ENCODE measurements at places on chromosomes 2 and 18. TPM values are rescaled to one million over a fixed set of nuclear protein-coding genes. Genes with fewer than 3 reads are reported as not detected.

DNA sequence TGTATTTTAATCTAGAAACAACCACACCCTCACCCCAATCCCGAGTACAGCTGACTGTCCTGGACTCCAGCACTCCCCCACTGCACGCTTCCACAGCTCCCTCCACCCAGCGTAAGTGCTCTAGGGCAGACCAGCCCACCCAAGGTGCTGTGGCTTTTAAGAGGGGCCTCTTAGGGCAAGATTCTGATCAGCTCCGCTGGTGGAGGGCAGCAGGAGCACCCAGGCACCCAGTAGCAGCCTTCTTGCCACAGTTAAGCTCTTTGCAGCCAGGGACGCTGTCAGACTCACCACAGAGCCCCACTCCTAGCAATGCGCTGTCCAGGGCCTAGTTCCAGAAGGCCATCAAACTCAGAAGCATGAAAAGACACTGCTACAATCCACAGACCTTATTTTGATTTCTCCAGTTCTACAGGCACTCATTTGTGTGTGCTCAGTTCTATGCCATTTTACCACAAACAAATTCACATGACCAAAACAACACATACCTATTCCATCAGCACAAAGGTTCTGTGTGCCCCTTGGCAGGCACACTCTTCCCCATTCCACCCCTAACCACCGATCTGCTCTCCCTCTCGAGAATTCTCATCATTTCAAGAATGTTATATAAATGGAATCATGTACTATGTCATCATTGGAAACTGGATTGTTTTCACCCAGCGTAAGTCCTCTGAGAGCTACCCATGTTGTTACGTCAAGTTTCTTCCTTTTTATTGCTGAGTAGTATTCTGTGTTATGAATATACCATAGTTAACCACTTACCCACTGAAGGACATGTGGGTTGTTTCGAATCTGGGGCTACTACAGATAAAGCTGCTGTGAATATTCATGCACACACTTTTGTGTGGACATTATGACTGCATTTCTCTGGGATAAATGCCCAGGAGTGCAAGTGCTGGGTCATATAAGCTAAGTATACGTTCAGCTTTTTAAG, 40.4 kb downstream of the PTPN2 start:
- peaks cover 3% of the 10 kb centered on the region for H3K4me1 ChIP-seq
- H3K27ac ChIP-seq: no peak overlapping the region
- H3K36me3 ChIP-seq: no peaks in the 10 kb centered on the region

DNA sequence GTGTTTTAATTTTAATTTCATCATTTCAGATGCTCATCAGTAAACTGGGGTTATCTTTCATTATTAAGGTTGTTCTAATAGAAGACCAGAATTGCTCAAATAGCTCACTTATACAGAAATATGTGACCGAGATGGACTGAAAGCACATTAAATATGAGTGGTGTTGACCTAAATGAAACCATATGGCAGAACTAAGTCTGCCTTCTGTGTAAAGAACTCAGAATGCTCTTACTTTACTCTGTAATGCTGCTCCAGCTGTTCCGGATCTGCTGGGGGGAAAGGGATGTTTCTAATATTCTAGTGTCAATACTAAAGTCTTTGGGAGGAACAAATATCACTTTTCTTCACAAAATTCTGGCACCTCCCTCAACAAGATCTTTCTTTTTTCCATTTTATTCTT, 131.0 kb downstream of the DPP4 start:
- H3K27ac ChIP-seq: no peak overlapping the region
- no peaks in the 10 kb centered on the region for H3K4me1 ChIP-seq
- no peaks in the 10 kb centered on the region for H3K36me3 ChIP-seq
- no peak for DNase-seq
- H3K4me3 ChIP-seq: no peak overlapping the region

GRCh38 chr2:12176623-12177454, 430.4 kb downstream of the LPIN1 start:
- H3K36me3 ChIP-seq: no peaks in the 10 kb centered on the region
- H3K4me3 ChIP-seq: no peak overlapping the region
- H3K27ac ChIP-seq: no peak overlapping the region

GRCh38 chr2:239787538-239788050, 237.5 kb downstream of the NDUFA10 start:
- H3K36me3 ChIP-seq: no peaks in the 10 kb centered on the region
- no peak overlapping the region for H3K4me3 ChIP-seq
- H3K27ac ChIP-seq: no peak overlapping the region
- DNase-seq: no peak
- H3K27me3 ChIP-seq: no peaks in the 10 kb centered on the region
- no peaks in the 10 kb centered on the region for H3K4me1 ChIP-seq

GRCh38 chr2:219120082-219120481, 40.5 kb downstream of the NHEJ1 start:
- no peaks in the 10 kb centered on the region for H3K36me3 ChIP-seq
- no peaks in the 10 kb centered on the region for H3K4me1 ChIP-seq
- DNase-seq: no peak
- H3K27ac ChIP-seq: no peak overlapping the region
- H3K4me3 ChIP-seq: no peak overlapping the region

- no peaks in the 10 kb centered on the region for H3K36me3 ChIP-seq
- no peaks in the 10 kb centered on the region for H3K4me1 ChIP-seq
- H3K27me3 ChIP-seq: no peaks in the 10 kb centered on the region
These were observed 81.1 kb upstream of the CAVIN2 start for GRCh38 chr2:191927991-191928390.

DNA sequence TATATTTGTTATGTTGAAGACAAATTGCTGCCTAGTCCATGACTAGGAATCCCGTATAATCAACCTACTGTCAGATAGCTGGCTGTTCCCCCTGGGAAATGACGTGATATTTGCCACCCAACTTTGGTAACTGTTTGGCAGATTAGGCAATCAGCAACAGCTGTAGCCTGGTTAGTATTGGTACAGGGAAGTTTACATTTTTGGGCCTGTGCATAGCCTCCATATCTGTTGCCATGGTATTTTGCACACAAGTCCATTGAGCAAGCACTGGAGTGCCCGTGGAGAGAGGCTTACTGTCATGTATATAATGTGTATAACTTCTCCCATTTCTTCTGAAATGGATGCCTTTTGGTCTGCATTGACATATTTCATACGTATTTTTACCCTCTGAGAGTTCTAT, 27.7 kb downstream of the BIRC6 start:
- H3K4me1 ChIP-seq: no peaks in the 10 kb centered on the region
- H3K27ac ChIP-seq: no peak overlapping the region
- H3K27me3 ChIP-seq: no peaks in the 10 kb centered on the region
- no peak for DNase-seq
- H3K4me3 ChIP-seq: no peak overlapping the region
- peaks cover 39% of the 10 kb centered on the region for H3K36me3 ChIP-seq

DNA sequence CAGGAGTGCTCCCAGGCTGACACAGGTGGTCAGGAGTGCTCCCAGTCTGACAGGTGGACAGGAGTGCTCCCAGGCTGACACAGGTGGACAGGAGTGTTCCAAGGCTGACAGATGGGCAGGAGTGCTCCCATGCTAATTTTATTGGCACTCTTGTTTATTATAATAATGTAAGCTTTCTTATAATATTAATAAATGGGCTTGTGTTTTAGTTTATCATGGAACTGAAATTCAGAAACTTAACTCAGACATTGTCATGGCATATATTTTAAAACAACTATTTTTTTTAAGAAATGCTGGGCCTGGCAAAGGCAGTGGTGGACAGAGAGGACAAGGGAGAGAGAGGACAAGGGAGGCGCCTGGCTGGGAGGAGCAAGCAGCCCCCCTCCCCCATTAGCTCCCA, 18.7 kb downstream of the ANO7 start:
- no peak overlapping the region for H3K27ac ChIP-seq
- no peak overlapping the region for H3K4me3 ChIP-seq

- H3K27me3 ChIP-seq: no peaks in the 10 kb centered on the region
- H3K4me1 ChIP-seq: peaks cover 6% of the 10 kb centered on the region
- no peaks in the 10 kb centered on the region for H3K36me3 ChIP-seq
- no peak for DNase-seq
- H3K27ac ChIP-seq: no peak overlapping the region
These were observed 540.1 kb downstream of the NRXN1 start for GRCh38 chr2:50491541-50492476.

GRCh38 chr18:36843784-36844183, 14.9 kb downstream of the KIAA1328 start:
- H3K27me3 ChIP-seq: no peaks in the 10 kb centered on the region
- no peaks in the 10 kb centered on the region for H3K36me3 ChIP-seq
- no peaks in the 10 kb centered on the region for H3K4me1 ChIP-seq

DNA sequence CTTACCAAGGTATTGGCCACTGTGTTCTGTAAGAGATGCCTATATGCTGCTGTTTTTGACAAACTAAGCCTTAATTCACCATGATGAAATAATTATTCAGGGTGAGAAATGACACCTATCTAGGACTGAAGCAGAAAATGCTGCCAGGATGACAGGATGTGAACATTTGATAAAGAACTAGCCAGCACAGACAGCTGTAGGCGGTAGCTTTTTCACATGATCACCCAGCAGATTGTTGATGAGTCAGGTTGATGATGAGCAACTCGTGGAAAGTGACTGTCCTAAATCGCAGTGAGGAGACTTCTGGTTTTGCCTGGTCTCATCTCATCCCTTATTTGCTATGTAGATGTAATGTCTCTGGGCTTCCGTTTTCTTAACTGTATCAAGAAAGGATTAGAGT, 144.1 kb downstream of the PRPF40A start:
- no peak for DNase-seq
- no peak overlapping the region for H3K4me3 ChIP-seq
- no peak overlapping the region for H3K27ac ChIP-seq

- no peak overlapping the region for H3K4me3 ChIP-seq
- no peaks in the 10 kb centered on the region for H3K27me3 ChIP-seq
- DNase-seq: no peak
- H3K36me3 ChIP-seq: no peaks in the 10 kb centered on the region
These were observed 45.5 kb downstream of the OSR1 start for GRCh38 chr2:19312949-19313348.

- H3K36me3 ChIP-seq: no peaks in the 10 kb centered on the region
- no peak overlapping the region for H3K27ac ChIP-seq
- no peaks in the 10 kb centered on the region for H3K4me1 ChIP-seq
- no peak for DNase-seq
These were observed 516.9 kb upstream of the DSEL start for GRCh38 chr18:68033466-68033865.

DNA sequence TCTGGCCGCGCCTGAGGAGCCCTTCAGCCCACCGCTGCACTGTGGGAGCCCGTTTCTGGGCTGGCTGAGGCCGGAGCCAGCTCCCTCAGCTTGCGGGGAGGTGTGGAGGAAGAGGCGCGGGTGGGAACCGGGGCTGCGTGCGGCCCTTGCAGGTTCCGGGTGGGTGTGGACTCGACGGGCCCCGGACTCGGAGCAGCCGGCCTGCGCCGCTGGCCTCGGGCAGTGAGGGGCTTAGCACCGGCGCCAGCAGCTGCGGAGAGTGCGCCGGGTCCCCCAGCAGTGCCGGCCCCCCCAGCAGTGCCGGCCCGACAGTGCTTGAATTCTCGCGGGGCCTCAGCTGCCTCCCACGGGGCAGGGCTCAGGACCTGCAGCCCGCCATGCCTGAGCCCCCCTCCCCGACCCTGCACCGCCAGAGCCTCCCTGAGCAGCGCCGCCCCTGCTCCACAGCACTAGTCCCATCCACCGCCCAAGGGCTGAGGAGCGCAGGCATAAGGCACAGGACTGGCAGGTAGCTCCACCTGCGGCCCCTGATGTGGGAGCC, 534.2 kb downstream of the ZNF804A start:
- H3K36me3 ChIP-seq: no peaks in the 10 kb centered on the region
- peak; percentile 40 for DNase-seq
- H3K4me1 ChIP-seq: no peaks in the 10 kb centered on the region
- no peak overlapping the region for H3K27ac ChIP-seq
- H3K4me3 ChIP-seq: no peak overlapping the region

GRCh38 chr2:156756516-156756915, 320.3 kb downstream of the GPD2 start:
- no peak for DNase-seq
- H3K27ac ChIP-seq: no peak overlapping the region
- no peaks in the 10 kb centered on the region for H3K36me3 ChIP-seq
- H3K4me3 ChIP-seq: no peak overlapping the region
- no peaks in the 10 kb centered on the region for H3K27me3 ChIP-seq
- H3K4me1 ChIP-seq: no peaks in the 10 kb centered on the region

GRCh38 chr2:43276962-43277391, 50.6 kb upstream of the ZFP36L2 start:
- no peak overlapping the region for H3K4me3 ChIP-seq
- H3K27ac ChIP-seq: no peak overlapping the region
- no peak for DNase-seq
- H3K4me1 ChIP-seq: peaks cover 2% of the 10 kb centered on the region

Gene MROH2A
- total RNA-seq: not detected

Gene MPP4
- not detected for total RNA-seq

Gene UGT1A10
- not detected for total RNA-seq

Gene EVX2
- total RNA-seq: not detected

Gene NEU2
- not detected for total RNA-seq

Gene CFC1
- total RNA-seq: 0.31 TPM
